ENCODE measurements at places on chromosomes 11 and 22.

DNA sequence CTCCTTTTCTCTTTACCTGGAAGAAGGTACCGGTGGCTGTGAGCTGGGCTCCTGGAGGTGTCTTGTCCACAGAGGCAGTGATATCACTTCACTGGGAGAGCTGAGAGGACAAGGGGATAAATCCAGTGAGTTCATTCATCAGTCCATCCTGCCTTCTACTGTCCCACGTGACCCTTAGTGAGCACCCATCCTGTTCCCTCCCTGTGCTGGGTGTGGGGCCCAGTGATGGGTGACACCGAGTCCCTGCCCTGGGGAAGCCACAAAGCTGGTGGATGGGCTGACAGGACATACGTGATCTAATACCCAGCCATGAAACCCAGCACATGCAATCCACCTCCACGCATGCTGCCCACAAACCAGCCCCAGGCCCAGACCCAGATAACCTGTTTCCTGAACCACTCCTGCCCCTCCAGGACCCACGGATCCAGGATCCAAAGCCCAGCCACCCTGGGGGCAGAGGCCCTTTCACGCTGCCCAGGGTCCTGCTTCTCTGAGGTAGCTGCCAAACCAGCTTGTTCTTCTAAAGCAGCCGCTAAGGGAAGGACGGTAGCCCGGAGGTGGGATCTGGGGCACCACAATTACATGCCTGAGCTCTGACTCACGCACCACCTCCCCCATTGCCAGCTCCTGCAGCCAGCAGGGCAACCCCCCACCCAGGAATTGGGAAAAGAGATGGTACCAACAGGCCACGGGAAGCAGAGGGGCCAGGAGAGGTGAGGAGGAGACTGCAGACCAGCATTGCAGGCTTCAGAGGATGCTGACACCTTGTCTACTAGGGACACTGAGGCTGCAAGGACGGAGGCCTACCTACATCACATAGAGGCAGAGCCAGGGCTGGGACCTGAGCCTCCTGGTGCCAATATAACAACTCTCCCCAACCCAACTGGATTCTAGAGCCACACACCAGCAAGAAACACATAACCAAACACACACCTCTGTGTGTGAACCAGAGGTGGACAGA, 35.2 kb downstream of the GDPD5 start:
- no peak for DNase-seq

GRCh38 chr11:87038235-87038977, 672 bp downstream of the TMEM135 start:
- DNase-seq, result no peak

DNA sequence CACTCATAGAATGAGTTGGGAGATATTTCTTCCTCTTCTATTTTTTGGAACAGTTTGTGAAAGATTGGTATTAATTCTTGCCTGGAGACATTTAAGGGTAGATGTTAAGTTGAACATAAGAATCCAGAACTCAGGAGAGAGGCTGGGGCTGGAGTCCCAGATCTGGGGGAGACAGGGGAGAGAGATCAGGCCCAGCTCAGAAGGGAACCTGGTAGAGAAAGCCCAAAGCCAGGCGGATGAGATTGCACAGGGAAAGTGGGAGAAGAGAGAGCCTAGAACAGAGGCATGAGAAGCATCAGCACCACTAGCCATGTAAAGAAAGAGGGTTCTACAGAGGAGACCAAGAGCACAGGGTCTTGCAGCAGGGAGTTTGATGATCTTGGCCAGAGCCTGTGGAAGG, 13.0 kb upstream of the GNAZ start:
- DNase-seq, result no peak

- no peak for DNase-seq
These were observed 48.5 kb downstream of the OR4D9 start for GRCh38 chr11:59559886-59560285.

DNA sequence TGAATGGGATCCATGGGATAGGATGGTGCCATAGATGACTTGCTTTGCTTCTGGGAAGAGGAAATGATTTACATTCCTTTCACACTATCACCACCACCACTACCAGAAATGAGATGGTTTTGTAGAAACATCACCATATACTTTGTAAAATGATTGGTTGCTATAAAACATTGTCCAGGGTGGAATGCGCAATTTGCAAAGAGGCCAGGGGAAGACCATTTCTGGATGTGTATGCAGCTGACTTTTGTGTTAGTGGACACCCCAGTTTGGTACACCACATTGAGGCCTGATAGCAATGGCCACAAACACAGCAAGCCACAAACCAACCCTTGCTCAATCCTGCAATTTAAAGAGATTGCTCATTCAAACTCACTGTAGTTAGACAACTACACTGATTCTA, 56.7 kb upstream of the RCN1 start:
- no peak for DNase-seq

DNA sequence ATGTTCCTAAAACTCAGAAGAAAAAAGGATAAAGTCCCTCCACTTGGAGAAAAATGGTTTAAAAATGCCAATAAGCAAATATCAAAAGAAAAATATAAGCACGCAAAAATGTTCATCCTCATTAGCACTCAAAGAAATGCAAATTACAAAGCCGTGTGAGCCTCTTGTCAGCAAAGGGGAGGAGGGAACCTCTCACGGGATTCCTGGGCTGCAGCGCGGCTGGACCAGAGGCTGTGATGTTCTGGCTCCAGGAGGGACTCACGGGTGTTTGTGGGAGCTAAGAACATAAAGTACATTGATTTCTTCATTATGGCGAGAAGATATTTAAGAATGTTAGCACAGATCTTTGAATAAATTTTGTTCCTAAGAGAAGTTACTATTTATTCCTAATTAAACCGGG, 1451.2 kb downstream of the BRD1 start:
- DNase-seq, result no peak

DNA sequence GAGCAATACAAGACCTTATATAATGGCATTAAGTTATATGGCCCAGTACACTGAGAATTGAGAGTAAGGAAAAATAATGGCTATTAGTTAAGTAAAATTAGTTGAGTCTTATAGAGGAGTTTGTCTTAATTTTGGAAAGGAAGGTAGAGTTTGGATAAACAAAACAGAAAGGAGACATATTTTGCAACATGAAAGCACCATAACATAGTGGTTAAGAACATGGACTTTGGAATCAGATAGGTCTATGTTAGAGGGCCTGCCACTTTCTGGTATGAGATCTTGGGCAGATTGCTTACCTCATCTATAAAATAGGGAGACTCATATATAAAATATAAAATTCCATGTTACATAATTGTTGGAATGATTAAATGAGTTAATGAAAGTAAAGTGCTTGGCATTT, 68.9 kb downstream of the CSTPP1 start:
- DNase-seq, result no peak
